Endothelial cell (in vitro differentiated cells): ENCODE measurements at places on chromosomes 13 and 19.

DNA sequence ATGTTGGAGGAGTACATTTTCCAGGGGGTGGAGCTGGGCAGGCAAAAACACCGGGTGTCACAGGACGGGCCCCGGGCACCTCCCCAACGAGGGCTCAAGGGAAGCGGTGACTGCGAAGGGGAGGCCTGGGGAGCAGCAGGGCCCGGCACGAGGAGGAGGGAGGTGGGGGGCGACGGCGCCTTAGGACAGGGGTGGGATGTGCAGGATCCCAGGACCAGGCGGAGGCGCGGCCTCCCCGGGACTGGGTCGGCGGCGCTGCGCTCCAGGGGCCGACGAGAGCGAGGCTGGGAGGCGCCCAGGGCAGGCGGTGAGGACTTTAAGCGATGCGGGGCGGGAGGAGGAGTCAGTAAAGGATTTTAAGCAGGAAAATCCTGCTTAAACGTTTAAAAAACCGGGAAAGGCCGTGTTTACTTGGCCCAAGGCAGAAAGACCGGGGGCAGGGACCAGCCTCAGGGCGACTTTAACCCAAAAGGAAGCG lies 427 bp downstream of the ZNF160 start:
- DNase-seq, result peak; percentile 45

- DNase-seq, result no peak
Observed at GRCh38 chr19:45098521-45099466, 5.8 kb downstream of the PPP1R37 start.

DNA sequence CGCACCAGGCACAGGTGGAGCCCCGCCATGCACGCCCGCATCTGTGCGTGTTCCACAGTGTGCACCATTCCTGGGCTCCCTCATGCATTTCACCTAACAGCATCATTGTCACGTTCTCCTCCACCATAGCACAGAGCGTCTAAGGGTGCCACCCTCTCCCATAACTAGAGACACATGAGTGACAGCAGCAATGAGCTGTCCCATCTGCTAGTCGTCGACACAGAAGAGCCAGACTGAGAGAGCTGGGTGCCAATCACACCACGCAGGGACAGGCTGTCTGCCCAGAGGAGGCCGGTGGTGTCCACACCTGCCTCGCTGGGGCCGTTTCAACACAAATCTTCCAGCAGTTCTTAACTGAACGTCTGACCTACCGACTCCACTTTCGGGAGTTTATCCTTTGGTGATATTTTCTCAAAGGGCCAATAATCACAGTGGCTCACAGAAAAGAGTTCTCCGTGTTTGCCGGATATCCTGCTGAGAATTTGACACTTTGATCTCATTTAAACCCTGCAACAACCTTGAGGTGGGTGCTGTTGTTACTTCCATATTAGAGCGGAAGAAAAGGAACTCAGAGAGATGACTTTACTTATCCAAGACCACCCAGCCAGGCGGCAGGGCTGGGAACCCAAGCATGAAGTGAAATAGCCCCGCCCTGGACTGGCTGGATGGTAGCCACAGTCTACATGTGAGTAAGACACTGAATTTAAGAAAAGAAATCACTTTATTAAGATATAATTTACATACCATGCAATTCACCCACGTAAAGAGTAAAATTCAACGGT lies 16.2 kb downstream of the CLEC11A start:
- no peak for DNase-seq

- DNase-seq, result no peak
Observed at GRCh38 chr19:15286688-15287365, 45.5 kb downstream of the BRD4 start.

GRCh38 chr13:49827891-49828290 lies 35.4 kb upstream of the KPNA3 start:
- DNase-seq, result no peak

DNA sequence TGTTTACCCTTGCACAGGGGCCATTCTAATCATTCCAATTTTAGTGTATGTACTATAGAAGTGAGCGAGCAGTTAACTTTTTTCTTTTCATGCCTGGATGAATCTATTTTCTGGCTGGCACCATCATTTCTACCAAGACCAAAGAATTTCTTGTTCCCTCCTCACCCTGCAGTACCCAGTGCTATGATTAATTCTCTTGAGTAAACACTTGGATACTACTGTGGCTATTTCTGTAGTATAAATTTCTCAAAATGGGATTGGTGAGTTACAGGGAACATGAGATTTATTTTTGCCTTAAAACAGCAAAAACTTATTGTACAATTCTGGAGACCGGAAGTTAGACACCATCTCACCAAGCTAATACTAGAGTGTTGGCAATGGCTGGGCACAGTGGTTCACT lies 7.6 kb downstream of the ZNF446 start:
- no peak for DNase-seq

- DNase-seq, result no peak
Observed at GRCh38 chr19:15014579-15014978, 34.7 kb upstream of the CASP14 start.

GRCh38 chr13:78227709-78228108 lies 309.1 kb upstream of the EDNRB start:
- no peak for DNase-seq

GRCh38 chr13:69423844-69424243 lies 683.8 kb upstream of the ATXN8OS start:
- no peak for DNase-seq

- no peak for DNase-seq
Observed at GRCh38 chr13:35496761-35497386, 20.4 kb upstream of the MAB21L1 start.

DNA sequence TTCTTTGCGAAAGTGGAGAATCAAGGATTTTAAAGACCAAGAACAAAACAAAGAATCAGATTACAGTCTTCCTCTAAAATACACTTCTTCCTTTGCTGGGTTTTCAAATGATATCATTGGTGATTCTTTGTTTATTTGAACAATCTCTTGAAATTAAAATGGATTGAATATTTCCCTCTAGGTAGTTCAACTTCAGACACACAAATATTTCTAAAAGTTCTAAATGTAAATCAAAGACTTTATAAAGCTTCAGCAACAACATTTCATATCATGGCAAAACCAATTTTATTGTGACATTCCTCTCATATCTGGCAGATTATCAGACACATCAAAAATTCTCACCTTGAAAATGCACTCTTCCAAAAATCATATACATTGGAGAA lies 13.0 kb downstream of the ZIC2 start:
- DNase-seq, result no peak

DNA sequence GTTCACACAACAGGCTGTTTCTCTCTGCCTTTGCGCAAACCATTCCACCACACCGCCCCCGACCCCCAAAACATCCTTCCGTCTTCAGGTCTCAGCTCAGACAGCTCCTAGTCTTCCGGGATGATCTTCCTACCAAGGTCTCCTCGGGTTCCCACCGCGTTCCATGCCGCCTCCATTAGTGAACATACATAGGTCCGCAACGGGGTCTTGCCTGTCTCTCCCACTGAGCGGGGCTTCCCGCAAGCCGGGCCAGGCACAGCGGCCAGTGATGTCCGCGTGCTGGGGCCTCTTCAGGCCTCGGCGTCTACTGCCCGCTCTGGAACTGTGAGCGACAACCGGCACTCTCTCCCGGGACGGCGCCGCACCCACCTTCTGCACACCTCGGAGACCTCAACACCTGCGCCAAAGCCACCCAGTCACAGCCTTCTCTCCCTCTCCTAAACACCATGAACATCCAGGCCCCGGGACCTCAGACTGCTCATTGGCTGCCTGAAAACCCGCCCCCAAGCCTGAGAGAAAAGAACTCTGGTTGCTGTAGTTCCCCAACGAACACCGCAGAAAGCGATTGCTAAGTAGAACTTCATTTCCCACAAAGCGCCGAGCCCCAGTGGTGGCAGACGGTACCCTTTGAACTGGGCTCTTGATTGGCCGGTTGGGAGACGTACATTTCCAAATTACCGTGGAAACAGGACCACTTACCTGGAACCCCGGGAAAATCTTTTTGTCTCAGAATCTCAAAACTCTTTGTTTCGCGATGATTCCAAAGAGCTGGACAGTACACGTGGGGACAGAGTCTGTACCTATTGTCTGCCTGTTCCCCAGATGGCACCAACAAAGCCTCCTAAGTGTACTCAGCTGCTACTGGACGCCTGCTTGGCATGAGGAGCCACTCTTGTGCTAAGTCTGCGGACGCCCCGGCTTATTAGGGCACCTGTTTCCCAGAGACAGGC lies 9.5 kb downstream of the DYRK1B start:
- DNase-seq, result peak; percentile 78

GRCh38 chr13:51311231-51311630 lies 28.3 kb upstream of the SERPINE3 start:
- DNase-seq, result no peak

GRCh38 chr13:20525601-20526544 lies at the start of gene CRYL1:
CRYL1 (minus strand) TSS chr13:20525857; CDS start chr13:20525794, 63 bp downstream.
- peak; percentile 59 for DNase-seq

DNA sequence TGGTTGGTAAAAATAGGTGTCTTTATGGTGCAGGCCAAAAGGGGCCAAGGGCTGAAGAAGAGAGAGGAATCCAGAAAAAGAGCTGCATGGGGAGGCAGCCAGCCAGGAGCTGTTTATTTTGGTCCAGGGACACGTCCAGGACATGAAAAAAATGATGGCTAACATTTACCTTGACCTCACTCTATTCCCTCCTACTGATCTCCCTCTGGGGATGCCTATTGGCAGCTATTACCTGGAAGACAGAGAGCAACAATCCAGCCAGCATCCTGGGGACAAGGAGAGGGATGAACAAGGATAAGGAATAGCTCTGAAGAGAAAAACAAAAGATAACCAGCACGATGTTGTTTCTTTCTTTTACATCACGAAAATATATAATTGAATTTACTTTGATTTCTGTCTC lies 1599.6 kb downstream of the SLITRK5 start:
- no peak for DNase-seq

DNA sequence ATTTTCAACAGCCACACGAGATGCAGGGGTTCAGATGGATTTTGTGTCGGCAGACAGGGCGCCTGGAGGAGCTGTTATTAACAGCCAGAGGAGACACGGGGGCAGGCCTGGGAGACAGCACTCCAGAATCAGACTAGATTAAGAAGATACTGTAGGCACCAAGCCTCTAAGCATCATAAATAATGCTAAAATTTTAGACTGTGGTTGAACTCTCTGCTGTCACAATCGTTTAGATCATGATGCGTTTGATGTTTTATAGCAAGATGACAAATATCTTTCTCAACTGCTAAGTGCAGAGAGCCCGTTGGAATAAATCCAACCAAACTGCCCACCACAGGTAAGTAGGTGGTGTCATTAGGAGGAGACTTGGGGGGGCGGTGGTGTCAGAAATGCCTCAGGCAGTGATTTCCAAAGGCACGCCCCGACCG lies 63.9 kb downstream of the CEBPG start:
- no peak for DNase-seq

DNA sequence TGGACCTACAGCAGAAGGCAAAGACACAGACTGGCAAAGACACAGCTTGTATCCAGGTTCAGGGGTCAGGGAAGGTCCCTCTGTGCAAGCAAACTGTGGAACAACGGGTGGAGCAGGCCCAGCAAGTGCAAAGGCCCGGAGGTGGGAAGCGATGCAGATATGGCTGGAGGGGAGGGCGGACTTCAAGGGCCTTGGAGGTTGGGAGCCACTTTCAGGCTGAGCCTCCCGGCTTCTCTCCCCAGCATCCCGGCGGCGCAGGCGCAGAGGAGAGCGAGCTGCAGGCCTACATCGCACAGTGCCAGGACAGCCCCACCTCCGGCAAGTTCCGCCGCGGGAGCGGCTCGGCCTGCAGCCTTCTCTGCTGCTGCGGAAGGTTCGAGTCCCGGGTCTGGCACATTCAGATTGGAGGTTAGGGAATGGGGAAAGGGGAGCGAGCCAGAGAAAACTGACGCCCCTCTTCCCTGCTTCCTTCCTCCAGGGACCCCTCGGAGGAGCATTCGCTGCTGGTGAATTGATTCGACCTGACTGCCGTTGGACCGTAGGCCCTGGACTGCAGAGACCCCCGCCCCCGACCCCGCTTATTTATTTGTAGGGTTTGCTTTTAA lies 2.1 kb upstream of the PNPLA6 start:
- DNase-seq, result no peak

DNA sequence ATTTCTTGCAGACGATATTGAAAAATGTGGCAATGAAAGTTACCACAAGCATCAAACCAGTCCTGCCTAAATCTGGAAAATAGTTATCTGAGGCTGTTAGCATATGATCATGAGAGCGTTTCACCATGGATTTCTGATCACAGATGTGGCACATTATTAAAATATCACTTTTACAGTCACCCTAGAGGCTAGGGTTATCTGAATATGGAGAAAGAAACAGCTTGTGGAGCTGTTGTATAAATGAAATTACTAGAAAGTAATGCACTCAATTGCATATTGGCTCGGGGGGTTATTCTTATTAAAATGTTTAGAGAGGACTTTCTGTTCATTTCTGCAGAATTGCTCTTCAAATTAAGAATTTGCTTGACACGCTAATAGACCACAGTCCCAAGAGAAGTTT lies 35.6 kb downstream of the ALOX5AP start:
- no peak for DNase-seq

GRCh38 chr13:35512271-35512920 lies 35.9 kb upstream of the MAB21L1 start:
- no peak for DNase-seq

DNA sequence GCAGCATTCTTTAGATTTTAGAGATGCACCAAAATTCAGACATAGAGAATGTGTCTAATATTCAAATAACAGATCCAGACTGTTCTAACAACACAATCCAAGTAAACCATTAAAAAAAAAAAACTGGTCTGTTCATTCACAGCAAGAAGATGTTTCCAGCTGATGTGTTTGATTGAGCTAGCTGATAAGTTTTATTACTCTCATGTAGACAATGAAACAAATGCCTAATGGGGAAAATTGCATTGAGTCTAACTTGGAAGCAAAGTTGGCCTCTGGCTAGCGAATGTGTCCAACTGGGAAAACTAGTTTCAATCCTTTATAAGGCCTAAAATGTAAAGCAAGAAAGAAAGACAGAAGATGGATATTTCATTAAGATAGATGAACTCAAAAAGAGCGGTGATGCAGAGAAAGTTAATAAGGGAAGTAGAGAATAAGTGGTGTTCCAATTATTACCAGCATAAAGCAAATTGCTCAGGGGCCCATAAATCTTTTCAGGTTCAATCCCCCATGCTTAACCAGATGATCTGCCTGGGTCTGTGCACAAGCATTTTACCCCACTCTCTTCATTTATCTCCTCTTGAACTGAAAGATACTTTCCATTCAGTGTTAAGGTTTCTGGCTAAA lies 54.2 kb downstream of the PCDH9 start:
- no peak for DNase-seq

- DNase-seq, result no peak
Observed at GRCh38 chr13:42804244-42804874, 23.0 kb downstream of the FAM216B start.

GRCh38 chr13:32063619-32064233 lies 32.2 kb downstream of the FRY start:
- DNase-seq, result no peak

DNA sequence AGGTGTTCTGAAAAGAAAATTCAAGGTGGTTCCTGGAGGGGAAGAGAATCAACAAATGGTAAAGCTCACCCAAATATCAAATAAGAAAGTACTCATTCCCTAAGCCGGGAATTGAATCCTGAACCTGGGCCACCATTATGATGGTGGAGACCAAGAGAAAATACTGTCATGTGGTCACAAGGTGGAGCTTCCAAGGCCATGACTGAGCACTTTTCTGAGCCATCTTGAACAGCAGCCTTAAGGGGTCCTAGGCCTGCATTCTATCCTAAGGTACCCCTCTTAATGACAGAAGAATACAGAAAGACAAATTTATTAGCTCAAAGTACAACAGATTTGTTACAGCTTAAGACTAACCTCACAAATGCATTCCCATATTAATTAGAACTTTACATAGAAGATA lies 9.6 kb downstream of the ZNF431 start:
- DNase-seq, result no peak

GRCh38 chr13:62193919-62194318 lies 778.3 kb upstream of the PCDH20 start:
- no peak for DNase-seq

- no peak for DNase-seq
Observed at GRCh38 chr13:74758188-74758587, 624.0 kb upstream of the KLF12 start.
